Fibroblast of upper back skin (primary cell): ENCODE measurements at places on chromosomes 5 and 9.

- no peak for DNase-seq
Observed at GRCh38 chr9:102398205-102398604, 596.9 kb upstream of the CYLC2 start.

DNA sequence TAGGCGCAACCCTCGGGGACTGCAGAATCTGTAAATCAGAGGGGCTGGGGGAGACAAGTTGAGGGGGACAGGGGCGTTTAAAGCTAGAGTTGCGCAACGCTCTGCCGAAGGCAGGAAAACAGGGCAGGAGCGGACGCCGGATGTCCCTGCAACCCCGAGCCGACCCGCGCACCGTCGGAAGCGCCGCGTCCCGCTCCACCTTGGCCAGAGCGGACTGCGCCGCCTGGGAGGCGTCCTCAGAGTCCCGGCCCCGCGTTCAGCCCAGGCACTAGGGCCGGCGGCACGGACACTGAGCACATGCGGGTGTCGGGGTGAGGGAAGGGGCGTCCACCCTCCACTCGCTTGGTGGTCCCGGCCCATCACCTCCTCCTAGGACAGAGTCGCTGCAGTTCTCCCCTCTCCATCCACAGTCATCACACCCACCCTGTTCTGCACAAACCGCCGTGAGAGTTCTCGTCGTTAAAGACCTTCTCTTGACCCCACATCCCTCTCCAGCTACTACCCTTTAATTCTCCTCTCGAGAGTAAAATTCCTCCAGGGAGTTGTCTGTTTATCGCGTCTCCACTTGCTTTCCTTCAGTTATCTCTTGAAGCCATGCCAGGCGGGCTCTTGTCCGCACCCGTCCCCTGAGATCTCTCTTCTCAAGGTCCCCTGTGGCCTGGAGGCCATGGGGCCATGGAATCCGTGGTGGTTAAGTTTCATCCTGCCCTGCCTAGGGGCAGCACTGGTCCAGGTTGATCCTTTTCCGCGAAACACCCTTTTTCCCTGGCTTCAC, 796 bp upstream of the PDLIM7 start:
- no peak for DNase-seq

- no peak for DNase-seq
Observed at GRCh38 chr9:36566813-36567221, 5.9 kb upstream of the MELK start.

GRCh38 chr5:165242646-165243045, 1737.2 kb downstream of the MAT2B start:
- DNase-seq = peak; percentile 7

DNA sequence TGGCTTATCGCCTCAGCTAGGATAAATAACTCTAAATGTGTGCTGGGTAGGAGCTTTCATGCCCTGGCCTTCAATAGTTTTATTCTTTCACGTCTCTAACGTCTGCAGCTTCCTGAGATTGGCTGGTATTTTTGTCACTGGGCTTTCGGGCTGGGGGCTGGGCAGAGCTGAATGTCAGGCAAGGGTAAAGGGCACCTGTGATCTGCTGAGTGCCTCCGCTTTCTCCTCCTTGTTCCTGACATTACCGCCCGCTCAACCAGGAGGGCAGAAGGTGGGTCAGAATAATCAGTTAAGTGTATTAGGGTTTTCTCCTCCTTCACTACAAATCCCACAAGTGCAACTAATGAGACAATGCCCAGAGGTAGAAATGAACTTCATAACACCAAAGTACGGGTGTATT, 216.6 kb downstream of the TSSK1B start:
- no peak for DNase-seq

DNA sequence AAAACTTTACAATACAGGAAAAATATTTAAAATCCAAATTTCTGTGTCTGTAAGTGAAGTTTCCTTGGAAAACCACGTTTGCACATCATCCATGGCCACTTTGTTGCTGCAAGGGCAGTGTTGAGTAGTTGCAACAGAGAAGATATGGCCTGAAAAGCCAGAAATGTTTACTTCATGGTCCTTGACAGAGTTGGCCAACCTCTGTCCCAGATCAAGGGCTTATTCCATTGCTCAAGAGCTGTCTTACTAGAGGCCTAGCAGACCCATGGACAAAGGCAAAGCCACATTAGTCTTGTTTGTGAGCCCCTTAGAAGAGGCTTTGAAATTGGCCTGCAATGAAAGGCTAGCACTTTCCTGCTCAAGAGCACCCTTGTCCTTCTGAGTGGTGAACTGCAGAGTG, 119.4 kb downstream of the GAS1 start:
- DNase-seq = no peak

DNA sequence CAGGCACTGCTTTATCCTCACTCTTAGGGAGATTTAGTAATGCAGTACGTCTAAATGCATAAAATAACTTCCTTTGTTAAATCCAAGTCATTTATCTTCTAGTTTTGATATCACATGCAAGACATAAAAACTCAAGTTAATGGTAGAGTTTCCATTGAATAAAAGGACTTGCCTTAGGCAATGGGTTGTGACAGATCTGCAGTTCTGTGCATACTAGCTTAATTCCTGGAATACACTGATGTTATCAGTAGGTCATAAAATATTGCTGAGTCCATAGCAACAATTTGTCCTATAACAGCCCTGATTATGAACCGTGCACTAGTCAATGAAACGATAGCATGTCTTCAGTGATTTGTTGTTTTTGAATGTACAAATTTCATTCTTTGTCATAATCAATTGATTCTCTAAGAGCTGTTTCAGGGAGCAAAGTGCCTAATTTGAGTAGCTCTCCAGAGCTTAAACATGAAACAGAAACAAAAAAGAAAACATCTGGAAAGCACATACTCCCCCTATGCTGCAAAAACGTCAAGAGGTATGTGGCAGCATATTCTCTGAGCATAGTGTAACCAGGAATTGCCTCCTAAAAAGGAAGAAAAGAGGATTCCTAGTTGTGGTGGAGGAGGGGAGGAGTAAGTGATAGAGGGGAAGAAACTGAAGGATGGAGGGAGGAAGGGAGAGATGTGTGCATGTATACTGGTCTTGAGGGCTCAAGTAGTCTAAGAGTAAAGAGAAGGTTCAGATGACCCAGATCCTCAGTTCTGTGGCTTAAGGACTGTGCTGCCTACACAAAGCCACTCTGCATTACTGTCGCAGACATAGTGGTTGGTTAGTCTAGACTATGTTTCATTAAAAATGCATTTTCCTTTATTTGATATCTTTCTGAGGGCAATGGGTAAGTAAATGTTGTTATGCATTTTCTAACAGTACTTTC, 589.2 kb downstream of the PRR16 start:
- DNase-seq = peak; percentile 29

GRCh38 chr9:31492229-31492628, 892.2 kb upstream of the ACO1 start:
- no peak for DNase-seq

DNA sequence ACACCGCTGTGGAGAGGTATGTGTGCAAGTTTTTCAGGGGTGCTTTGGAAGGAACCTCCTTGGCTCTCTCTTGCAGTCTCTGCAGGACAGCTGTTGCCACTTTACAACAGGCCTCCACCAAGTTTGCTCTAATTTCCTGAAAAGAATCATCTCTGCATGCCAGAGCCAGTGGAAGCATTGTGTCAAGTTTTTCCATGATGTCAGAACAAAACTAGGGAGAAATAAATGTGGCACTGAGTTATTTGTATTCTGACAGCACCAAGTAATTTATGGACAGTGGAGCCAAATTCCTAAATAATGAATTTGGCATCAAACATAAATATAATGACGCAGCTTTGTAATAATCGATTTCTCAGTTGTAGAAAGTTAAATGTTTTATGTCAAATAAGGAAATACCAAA, 146.9 kb downstream of the KIAA0825 start:
- DNase-seq = peak; percentile 77

- no peak for DNase-seq
Observed at GRCh38 chr9:27440888-27441740, 83.0 kb upstream of the IFNK start.

DNA sequence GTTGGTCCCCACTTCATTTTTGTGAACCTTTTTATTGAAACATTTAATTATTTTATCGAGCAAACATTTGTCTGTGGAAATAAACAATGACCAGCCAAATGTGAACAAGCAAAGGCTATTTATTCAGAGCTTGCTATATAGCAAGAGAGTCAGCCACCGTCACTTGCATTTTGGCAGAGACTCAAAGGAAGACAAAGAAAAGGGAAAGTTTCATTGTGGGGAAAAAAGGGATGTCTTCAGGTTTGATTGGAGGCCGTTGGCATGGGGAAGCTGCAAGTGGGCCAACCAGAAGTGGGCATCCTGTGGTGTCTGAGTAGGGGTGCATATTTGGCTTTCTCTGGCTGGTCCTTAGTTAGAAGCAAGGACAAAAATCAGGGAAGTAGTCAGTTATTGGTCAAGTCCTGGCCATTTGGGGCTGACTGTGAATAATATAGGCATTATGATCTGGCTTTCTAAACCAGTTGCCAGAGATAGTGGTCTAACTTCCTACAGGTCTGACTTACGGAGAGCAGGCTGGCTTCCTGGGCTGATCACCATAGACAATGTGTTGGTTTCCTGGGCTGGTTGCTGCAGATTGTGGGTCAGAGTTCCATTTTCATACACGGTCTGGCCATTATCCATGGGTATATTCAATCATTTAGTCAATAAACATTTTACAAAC, 16.6 kb downstream of the ENC1 start:
- no peak for DNase-seq

GRCh38 chr5:51559339-51559738, 176.1 kb downstream of the ISL1 start:
- DNase-seq = no peak

DNA sequence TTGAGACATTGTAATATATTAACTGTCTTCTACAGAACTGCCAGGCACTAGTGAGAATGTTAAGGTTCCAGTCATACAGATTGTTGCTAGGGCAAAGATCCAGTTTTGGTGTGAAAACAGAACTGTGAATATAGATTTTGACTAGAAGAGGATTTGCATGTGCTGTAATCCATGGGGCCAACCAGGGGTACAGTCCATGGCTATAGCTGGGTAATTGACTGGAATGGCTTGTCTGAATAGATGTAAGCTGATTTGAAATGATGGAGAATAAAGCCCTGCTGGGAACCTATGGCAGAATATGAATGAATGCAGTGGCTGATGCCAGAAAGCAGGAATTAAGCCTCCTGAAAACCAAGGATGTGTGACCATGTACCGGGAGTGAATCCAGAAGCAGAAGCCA, 748.5 kb upstream of the CDH10 start:
- no peak for DNase-seq

DNA sequence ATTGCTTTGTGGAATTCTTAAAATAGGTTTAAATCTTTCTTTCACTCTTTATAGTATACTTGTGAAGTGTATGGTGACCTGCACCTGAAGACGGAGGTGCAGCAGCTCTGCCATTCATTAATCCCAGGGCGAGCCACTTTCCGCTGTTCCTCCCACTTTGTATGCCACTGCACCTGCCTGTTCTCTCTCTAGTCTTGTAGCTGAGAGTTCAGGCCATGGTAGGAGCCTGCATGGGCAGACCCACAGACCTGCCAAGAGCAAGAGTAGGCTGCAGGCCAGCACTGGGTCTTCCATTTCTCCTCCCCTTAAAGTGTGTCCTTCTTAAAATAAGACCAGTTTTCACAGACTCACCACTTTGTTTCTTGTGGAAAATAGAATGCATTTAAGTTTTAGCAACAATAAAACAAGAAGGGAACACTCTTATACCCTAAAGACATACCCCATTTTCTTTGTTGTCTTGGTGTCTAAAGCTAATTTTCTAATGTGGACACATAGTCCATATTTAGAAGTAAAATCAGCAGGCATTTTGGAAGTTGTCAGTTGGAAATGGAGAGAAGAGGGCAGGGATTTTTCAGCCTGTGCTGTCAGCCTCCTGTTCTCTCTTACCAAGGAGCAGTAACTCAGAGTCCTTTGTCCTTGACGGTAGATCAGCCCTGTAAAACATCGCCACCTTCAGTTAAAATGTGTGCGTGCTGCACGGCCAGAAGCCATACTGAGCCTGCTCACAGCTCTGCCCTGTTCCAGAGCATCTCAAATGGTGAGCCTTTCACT, 103.2 kb downstream of the SNCAIP start:
- DNase-seq = peak; percentile 76

DNA sequence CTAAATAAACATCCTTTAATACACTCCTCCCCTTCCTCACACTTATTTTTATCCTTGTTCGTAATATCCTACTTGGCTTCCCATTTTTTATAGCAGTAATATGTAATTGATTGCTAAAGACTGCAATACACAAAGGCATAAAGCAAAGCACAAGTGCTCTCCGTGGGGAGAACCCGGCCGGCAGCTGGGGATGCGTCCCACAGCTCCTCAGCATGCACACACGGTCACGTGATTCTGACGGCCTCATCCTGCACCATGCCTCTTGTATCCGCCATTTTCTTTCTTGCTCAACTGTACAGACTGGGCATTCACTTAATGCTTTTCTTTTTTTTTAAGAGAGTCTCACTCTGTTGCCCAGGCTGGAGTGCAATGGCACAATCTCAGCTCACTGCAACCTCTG, 2.8 kb downstream of the BRD3OS start:
- DNase-seq = no peak

DNA sequence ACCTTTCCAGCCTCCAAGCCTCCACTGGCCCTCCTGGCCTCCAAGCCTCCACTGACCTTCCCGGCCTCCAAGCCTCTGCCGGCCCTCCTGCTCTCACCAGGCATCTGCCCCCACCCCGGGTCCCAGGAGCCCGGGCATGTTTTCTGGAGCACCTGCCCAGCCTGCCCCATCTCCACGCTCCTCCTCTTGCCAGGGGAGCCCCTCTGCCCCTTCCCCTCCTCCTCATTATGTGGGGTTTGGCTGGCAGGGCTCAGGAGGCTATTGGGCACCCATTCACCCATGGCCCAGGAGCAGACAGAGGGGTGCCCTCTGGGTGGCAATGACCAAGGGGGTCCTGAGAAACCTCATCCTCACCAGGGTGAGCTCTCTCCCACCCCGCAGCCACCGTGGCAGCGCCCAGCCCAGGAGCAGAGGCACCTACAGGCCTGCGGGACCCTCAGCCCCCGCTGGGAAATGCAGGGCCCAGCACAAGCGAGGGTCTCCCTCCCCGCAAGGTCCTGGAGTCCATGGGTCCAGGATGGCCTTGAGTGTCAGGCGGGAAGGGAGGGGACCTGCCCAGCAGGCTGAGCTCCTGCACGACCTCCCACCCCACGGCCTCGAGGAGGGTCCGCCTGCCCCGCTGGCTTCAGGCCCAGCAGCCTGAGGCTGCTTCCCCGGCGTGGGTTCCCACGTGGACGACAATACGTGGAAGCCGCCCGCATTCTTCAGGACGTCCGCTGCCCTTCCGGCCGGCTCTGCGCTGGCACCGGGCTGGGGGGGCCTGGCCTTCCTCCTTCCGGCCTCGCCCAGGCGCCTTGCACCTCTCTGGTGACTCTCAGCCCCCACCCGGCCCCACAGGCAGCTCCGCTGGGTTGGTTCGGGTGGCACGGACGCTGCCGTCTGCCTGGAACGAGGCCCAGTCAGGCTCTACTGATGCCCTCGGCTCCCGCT, 51.4 kb upstream of the NRARP start:
- no peak for DNase-seq
